ENCODE measurements at places on chromosomes 5 and 9.

DNA sequence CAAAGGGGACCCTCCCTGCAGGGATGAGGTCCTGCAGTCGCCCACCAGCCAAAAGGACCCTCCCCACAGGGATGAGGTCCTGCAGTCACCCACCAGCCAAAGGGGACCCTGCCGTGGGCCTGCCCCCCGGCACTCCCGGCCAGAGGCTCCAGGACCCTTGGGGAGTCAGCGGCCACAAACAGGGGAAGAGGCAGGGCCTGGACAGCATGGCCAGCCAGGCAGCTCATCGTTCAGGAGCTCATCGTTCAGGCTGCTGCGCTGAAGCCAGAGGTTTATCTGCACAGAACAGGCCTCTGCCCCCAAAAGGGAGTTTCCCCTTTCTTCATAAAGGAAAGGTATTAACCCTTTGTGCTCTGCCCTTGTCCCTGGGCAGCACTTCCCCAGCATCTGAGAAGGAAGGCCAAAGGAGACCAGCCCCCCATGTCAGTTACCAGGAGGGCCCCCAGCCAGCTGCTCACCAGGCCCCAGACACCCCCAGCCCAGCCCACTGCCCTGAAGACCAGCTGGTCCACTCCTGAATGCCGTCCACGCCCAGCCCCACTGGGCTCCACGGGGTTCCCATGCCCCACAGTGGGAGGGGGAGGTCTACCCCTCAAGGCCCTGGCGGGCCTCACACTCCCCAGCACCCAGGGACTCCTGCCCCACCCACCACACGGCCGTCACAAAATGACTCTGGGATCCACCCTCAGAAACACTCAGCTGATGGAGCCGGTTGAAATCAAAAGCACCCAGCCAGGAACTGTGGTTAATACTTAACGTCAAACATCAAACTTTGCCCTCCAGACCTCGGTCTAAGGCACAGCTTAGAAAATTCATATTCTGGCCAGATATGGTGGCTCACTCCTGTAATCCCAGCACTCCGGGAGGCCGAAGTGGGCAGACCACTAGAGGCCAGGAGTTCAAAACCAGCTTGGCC, 6.3 kb downstream of the SLC12A7 start:
- DNase-seq: peak; percentile 35

GRCh38 chr9:89751079-89751825, 146.4 kb downstream of the GADD45G start:
- no peak for DNase-seq

GRCh38 chr9:114385397-114386181, 2.2 kb downstream of the AKNA start:
- peak; percentile 94 for DNase-seq

- no peak for DNase-seq
These were observed 29.5 kb downstream of the GDNF start for GRCh38 chr5:37810311-37810710.

GRCh38 chr5:137734962-137735554, 831 bp downstream of the KLHL3 start:
- DNase-seq: peak; percentile 16

DNA sequence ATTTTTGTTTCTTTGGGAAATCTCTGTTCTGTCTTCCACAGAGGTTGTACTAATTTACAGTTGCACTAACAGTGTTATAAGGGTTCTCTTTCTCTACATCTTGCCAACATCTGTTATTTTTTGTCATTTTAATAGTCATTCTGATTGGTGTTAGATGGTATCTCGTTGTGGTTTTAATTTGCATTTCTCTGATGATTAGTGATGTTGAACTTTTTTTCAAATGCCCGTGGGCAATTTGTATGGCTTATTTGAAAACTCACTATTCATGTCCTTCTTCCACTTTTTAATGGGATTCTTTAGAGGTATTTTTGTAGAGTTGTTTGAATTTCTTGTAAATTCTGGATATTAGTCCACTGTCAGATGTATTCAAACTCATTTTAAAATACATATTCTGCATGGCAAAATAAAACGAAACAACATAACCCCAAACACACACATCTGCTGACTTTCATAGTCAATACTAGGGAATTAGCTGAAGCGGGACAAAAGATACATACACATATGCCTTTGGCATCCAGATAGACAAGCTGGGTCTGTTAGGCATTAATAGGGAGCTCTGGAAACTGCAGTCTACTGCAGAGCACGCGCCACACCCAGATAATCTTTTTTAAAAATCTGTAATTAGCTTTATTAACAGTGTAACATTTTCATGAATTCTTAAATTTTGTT, 5.8 kb upstream of the SPATA31C2 start:
- DNase-seq: no peak

- DNase-seq: no peak
These were observed 7.5 kb downstream of the SURF4 start for GRCh38 chr9:133368249-133368881.

GRCh38 chr9:90967145-90967538, 165.5 kb downstream of the SYK start:
- DNase-seq: no peak

All from stimulated activated CD4-positive, alpha-beta T cell treated with anti-CD3 and anti-CD28 coated beads, Interleukin-1b, Interleukin-23, amount 100 ng/mL, for 48 hours (primary cell).